ENCODE measurements at places on chromosomes 3 and 15.
A peak's percentile ranks its signal among the peaks of the same experiment; 100 is the strongest.

DNA sequence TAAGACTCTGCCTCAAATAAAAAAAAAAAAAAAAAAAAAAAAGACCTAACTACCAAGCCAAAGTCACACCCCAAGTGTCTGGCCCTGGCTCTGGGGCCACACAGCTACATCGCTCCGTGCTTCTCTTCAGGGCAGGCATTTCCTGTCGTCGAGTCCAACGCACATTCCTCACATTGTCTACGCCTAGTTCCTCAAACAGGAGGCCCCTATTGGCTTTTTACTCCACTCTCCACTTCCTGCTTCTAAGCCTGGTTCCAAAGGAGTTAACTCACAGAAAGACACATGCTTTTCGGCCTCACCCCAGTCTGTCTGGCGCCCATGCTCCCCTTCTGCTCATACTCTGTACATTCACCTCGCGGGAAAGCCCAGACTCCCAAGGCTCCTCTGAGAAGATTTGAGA is 28.8 kb downstream of the KNG1 start:
- DNase-seq: no peak

DNA sequence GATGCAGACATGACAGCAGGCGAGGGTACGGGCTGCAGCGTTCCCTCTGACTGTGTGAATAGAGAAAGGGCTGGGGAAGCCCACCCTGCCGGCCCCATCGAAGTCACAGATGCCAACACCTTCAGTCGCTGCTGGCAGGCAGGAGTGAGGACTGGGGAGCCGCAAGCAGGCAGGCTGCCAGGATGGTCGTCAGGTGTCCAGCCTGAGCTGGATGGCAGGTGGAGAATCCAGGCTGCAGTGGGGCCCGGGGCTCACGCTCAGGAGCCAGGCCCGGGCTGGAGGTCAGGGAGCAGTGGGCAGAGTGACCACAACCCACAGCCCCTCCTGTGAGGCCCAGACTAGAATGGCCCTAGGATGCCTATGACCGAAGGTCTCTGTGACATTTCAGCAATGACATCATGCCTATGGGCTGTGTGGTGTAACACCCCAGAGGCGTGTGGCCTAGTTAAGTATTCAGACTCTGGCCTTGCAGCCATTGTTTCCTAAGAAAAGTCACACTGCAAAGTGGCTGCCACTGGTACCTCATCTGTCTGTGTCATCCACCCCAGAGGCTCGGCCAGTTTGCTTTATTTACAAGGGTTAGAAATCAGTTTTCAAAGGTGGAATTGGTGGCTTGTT is 15.7 kb downstream of the PRR23E start:
- no peak for DNase-seq

- DNase-seq: peak; percentile 67
Observed at GRCh38 chr15:37100109-37100965, at the start of gene MEIS2. Gene MEIS2, minus strand, starts transcription at chr15:37100549. Its CDS starts 1,083 bp downstream, at chr15:37099466.

DNA sequence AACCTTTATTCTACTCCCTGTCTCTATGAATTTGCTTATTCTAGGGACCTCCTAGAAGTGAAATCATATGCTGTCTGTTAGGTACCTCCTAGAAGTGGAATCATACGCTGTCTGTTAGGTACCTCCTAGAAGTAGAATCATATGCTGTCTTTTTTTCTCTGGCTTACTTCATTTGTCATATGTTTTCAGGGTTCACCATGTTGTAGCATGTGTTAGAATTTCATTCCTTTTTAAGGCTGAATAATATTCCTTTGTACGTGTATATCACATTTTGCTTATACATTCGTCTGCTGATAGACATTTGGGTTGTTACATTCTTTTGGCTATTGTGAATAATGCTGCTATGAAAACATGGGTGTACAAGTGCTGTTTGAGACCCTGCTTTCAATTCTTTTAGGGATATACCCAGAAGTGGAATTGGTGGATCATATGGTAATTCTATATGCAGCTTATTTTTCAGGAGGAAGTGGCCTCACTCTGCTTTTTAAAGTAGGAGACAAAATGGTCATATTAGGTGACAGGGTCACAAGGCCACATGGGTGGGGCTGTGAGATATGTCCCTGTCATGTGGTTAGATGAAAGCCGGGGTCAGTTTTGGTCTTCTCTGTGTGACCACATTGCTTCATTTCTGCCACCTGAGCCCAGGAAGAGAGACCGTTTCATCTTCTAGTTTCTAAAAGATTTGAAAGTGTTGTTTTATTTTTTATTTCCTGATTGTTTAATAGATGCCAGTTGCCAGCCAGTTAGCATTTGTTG is 76.7 kb downstream of the FLNB start:
- DNase-seq: no peak

GRCh38 chr3:78086150-78086549 is 1046.3 kb downstream of the ROBO2 start:
- DNase-seq: no peak

- no peak for DNase-seq
Observed at GRCh38 chr3:39443530-39443929, 23.9 kb upstream of the MOBP start.

GRCh38 chr3:126351771-126352475 is 5.3 kb downstream of the KLF15 start:
- no peak for DNase-seq

DNA sequence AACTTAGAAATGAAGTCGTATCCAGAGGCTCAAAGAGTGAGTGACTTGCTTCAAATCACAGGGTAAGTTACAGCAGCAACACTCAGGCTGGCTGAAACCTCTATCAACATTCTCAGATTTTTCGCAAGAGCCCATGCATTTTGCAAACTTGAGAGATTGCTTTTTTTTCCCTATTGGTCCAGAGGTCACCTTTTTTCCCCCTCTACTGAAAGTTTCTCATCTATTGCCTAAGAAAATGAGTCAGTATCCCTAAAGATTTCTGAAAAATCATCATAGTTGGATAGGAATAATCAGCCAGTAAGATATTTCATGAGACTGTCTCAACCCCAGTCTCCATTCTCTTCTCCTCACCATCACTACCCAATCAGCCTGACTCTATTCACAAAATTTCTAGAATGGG is 410.6 kb downstream of the FOXP1 start:
- no peak for DNase-seq

- DNase-seq: no peak
Observed at GRCh38 chr15:41105348-41106334, 10.4 kb downstream of the INO80 start.

GRCh38 chr3:127254033-127254644 is 33.7 kb downstream of the PRR20G start:
- no peak for DNase-seq

DNA sequence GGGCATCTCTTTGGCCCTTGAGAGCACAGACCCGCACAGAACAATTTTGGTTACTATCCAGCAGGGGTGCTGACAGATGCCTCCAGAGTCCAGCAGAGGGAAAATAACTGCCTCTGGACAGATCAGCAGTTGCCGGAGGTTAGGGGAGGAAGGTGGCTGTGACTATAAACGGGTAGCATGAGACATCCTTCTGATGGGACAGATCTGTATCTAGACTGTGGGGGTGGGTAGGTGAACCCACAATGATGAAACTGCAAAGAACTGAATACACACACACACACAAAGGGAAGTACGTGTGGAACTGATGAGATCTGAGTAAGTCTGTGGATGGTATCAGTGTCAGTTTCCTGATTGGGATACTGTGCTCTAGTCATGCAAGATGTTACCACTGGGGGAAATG is 21.2 kb downstream of the ADAMTS7 start:
- no peak for DNase-seq

DNA sequence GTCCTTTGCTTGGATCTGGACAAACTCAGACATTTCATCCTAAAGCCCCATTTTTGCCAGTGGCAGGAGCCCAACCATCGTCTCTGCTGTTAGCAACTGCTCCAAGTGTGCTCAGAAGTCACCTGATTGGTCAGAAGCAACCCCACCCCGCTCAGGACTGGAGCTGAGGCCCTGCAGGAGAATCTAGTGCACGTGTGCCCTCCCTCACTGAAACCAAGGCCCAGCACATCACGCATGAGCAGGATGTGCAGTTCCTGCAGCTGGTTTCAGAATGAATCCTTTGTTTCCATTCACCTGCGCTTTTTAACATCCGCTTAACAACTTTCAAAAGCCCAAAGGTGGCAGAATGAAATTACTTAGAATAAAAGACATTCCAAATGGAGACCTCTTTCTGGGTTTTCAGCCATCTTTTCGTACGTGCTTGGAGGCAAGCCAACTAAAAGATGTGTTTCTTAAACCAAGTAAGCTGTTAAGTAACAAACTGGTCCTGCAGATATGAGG is 81.2 kb downstream of the SRGAP3 start:
- DNase-seq: no peak

DNA sequence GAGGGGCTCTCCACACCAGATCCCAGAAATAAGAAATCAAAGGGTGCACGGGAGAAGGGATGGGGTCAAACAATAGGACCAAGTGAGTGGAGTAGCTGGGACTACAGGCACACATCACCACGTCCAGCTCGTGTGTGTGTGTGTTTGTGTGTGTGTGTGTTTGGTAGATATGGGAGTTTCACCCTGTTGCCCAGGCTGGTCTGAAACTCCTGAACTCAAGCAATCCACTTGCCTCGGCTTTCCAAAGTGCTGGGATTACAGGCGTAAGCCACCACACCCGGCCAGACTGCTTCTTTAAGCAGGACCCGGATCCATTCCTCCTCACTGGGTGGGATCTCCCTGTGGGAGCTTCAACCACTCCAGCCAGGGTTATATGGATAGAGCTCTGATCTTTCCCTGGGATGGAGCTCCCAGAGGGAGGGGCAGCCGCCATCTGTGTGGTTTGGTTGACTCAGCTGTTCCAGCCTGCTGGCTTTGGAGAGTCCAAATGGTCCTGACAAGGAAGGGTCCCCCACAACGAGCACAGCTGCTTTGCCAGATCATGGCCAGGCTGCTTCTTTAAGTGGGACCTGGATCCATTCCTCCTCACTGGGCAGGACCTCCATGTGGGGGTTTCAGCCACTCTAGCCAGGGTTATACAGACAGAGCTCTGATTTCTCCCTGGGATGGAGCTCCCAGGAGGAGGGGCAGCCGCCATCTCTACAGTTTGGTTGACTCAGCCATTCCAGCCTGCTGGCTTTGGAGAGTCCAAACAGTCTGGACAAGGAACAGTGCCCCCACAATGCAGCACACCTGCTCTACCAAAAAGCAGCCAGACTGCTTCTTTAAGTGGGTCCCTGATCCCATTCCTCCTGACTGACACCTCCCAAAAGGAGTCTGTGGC is 9.1 kb upstream of the AVEN start:
- no peak for DNase-seq

GRCh38 chr3:169552533-169552932 is 111.0 kb downstream of the MECOM start:
- no peak for DNase-seq

GRCh38 chr3:120348991-120349854 is at the start of gene LRRC58:
Gene LRRC58, minus strand, starts transcription at chr3:120349354. Its CDS starts 111 bp downstream, at chr3:120349243.
- DNase-seq: peak; percentile 58

DNA sequence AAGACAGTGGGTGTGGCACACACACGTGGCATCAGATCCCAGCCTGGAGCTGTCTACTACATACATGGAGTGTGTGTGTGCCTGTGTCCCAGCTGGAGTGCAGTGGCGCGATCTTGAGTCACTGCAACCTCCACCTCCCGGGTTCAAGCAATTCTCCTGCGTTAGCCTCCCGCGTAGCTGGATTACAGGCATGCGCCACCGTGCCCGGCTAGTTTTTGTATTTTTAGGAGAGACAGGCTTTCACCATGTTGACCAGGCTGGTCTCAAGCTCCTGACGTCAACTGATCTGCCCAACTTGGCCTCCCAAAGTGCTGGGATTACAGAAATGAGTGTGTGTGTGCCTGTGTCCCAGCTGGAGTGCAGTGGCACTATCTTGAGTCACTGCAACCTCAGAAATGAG is 108.8 kb downstream of the IL12A start:
- no peak for DNase-seq

GRCh38 chr3:111904376-111905241 is 45.5 kb downstream of the PHLDB2 start:
- no peak for DNase-seq

GRCh38 chr3:21919383-21919782 is 168.4 kb upstream of the ZNF385D start:
- no peak for DNase-seq

DNA sequence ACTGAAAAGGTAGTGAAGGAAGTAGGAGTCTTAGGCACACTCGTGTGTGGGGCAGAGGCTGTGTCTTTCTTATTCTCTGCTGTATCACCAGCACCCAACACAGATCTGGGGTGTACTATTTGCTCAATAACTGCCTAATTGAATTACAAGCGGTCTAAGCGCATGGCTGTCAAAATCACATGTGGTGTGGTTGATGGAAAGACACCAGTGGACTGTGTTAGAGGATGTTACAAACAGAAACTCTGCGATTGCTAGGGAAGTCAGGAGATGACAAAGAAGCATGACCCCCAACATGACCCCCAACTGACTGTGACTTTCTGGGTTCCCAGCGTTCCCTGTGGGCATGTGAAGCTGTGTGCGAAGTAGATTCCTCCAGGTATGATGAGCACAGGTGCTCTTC is 32.0 kb downstream of the ATG7 start:
- DNase-seq: no peak

DNA sequence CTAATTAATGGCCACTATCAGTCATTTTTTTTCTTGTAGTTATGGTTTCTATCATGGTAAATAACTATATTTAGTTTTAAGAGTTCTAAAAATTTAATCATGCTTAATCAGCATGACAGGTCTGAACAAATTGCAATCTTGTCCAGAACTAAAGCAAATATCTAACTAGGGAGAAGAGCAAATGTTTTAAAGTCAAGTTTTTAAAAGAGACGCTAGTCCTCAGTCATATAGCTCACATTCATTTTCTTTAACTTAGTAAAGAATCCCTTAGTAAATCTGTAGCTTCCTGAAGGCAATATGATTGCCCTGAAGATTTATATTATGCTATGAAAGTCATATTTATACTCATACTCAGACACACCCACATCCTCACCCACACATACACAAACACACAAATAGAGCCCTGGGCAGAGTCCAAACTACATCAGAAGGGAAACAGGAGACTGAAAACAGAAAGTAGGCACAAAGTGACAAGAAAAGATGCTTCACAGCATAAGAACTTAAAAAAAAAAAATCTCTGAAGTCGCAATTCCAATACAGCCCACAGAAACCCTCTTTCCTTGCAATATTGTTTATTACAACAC is 1149.1 kb downstream of the SI start:
- DNase-seq: no peak

GRCh38 chr3:129404610-129405009 is 23.8 kb downstream of the EFCAB12 start:
- DNase-seq: no peak

DNA sequence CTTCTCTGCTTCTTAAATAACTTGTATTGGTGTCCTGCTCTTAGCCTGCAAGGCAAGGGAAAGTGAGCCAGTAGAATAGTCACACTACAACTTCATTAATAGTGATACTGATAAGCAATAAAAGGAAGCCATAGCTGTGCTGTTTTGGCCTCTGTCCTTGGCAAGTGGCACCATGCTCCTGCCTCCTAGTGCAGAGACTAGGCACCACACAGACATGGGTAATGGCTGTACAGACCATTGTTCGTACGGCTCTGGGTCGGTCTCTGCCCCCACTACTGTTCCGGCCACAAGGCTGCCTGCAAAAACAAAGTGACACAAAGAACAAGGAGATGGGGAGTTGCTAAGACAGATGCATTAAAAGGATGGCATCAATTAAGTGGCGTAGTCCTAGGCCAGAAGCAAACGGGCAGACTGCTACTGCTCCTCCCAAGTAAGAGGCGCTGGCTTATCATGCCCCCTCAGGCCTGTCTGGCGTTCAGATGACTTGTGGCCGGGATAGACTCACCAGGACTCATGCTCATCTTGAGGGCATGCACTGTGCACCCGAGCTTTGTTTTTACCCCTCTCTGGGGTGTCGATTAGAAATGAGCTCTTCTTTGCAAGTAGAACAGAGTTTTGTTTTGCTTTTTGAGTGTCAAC is 75.6 kb downstream of the TRAK1 start:
- no peak for DNase-seq

Measured in Panc1 (cell line).